ENCODE measurements at places on chromosomes 5 and 9. TPM values are rescaled to one million over a fixed set of nuclear protein-coding genes. Genes with fewer than 3 reads are reported as not detected.

GRCh38 chr9:70859694-70860093, 261.7 kb downstream of the TRPM3 start:
- DNase-seq: no peak

Gene CDH9
- polyA plus RNA-seq: 21.8 TPM

DNA sequence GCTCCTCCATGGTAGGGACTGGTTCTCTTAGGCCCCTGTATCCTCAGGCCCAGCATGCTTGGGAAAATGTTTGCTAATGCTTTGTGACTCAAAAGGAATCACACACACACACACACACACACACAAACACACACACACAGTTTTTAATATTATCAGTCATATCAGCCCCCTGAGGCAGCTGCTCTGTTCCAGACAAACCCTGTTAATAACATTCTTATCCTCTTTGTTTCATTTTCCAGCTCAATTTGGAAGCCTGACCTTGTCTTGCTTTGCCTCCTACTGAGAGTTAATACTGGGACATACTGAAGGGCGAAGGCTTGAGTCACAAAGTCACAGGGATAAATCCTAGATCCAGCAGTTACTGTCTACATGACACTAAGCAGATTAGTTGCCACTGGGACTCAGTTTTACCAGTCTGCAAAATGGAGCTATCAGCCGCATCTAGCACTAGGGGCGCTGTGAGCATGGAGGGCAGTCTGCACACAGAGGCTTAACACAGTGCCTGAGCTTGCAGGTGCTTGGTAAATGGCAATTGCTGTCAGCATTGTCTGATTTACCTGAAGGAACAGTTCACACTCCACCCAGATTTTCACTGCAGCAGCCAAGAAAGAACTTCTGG, 37.1 kb upstream of the KCNMB1 start:
- no peak for DNase-seq

Gene ROR2
- 17.1 TPM for polyA plus RNA-seq

Gene GFI1B
- 0.52 TPM for polyA plus RNA-seq

Gene ACTBL2
- not detected for polyA plus RNA-seq

GRCh38 chr9:30289435-30289834, 2095.0 kb upstream of the ACO1 start:
- no peak for DNase-seq

GRCh38 chr9:74691058-74691457, 193.9 kb downstream of the RORB start:
- no peak for DNase-seq

GRCh38 chr5:119789406-119790117, 160.2 kb downstream of the FAM170A start:
- no peak for DNase-seq

DNA sequence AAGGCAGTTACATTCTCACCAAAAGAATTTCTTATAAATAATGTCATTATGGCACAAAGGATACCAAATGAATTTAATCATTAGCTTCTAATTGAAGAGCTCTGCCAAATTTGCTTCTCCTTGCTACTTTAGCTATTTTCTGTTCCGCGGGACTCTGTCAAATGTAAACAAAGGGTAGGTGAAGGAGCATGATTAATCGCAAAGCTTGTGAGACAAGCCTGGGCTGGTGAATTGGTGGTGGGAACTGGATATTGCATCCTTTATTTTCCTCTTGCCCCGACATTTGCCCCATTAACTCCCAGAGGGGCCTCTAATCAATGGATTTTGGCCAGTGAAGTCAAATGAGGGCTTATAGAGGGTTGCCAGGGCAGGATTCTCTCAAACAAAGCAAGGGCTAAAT, 234.2 kb upstream of the RFX3 start:
- peak; percentile 21 for DNase-seq

GRCh38 chr5:119452373-119453039, at the start of gene HSD17B4:
Gene HSD17B4, plus strand, starts transcription at chr5:119452497. Its CDS starts 79 bp downstream, at chr5:119452576.
- DNase-seq: peak; percentile 90

DNA sequence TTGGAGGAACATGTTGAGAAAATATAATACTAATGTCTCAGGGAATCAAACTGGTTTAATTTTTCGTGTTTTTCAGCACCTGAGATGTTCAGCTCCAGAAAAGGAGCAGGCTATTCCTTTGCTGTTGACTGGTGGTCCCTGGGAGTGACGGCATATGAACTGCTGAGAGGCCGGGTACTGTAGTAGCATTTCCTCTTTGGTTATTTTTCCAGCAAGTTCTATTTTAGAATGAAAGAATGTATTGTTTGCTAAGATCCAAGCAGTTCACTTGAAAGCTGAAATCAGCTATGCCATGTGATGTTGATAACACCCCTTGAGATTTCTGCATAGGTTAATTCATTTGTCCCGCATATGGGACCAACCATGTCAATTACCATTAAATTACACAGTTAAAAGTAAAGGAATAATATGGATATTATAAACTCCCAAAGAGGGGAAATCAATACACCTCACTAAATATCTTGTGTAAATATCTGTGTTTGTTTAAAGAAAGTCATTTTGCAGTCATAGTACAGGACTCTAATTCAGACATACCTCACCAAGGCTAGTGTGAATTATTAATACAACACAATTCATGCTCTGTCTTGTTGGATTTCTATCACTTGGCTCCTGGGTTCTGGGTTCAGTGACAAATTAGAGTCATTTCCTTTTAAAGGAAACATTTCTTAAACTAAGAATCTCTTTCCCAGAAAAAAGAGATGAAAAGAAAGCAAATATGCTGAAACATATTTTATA, 126.8 kb downstream of the STK32A start:
- DNase-seq: no peak

Gene ADAMTS12
- 18.3 TPM for polyA plus RNA-seq

- DNase-seq: no peak
These were observed 28.1 kb downstream of the TTC23L start for GRCh38 chr5:34866989-34867471.

DNA sequence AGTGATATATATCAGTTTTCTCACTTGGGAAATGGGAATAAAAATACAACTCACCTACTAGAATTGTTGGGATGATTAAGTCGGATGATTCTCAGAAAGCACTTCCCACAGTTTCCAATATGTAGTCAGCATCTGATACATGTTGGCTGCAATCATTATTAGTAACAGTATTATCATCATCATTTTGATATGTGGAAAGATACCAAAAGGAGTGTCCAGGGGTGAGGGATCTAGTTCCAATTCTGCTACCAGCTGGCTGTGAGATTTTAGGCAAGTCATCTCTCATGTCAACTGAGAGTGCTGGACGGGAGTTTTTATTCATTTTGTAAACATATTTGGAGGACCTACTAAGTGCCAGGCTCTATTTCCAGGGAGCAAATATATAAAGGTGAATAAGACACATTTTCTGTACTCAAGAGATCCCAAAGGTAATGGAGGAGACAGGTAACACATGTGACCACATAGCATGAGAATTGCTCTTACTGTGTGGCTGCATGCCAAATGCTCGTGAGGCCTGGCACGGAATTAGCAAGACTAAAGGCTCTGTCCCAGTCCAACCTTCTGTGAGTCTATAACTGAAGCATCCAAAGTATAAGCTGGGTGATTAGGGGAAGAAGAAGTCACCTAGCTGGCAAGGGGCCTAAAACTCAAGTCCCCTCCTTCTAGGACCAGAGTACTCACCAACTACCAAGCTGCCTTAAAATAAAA, 83.0 kb downstream of the GRIA1 start:
- DNase-seq: no peak

DNA sequence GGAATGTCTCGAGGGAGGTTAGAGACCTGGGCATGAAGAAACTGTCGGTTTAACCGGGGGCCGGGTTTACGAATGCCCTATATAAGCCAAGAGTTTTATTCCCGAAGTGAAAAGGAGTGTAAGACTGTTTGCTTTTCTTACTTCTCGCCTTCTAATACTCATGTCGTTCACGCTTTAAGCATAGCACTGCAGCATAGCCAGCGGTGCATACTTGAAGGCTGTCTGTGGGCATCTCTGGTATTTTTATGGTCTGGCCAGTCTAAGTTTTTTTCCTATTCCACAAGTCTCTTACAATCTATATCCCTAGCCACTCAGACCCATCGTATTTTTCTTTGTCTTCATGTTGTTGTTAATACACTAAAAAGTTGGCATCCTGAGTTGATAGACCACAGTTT, 1.2 kb downstream of the UHRF2 start:
- DNase-seq: no peak

GRCh38 chr9:95089257-95090022, 228.1 kb downstream of the FANCC start:
- DNase-seq: no peak

GRCh38 chr5:15612915-15613635, 113.1 kb downstream of the FBXL7 start:
- no peak for DNase-seq

DNA sequence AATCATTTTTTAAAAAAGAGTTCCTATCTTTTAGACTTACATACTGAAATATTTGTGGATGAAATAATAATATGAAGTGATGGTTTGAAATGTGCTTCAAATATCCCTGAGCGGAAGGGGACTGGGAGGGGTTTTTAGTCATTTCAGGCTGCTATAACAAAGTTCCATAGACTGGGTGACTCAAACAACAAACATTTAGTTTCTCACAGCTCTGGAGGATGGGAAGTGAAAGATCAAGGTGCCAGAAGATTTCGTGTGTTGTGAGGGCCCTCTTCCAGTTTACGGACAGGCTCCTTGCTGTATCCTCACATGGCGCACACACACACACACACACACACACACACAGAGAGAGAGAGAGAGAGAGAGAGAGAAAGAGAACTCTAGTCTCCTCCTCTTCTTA, 27.1 kb upstream of the TEX10 start:
- no peak for DNase-seq

DNA sequence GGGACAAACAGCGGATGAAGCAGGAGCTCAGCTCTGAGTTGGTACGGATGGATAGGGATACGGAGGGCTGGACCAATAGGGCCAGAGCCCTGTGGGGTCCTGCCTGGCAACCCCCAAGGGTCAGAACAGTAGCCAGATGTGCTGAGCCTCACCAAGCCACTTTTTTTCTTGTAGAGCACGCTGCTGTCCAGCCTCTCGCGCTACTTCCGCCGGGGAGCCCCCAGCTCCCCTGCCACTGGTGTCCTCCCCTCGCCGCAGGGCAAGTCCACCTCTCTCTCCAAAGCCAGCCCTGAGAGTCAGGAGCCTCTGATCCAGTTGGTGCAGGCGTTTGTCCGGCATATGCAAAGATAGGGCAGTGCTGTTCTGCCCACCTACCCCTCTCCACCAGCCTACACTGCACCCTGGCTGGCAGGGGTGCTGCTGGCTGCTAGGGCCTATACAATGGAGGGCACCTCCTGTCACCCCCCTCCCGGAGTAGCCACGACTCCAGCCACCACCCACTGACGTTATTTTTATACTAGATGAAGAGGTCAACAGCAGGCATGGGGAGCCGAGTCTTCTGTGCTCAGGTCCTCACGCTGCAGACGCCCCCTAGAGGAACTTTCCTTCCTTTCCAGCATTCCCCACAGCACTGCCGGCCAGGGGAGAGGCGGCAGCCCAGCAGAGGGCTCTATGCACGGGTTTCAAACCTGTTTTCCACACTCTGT, 21.6 kb downstream of the SH3GLB2 start:
- peak; percentile 67 for DNase-seq

DNA sequence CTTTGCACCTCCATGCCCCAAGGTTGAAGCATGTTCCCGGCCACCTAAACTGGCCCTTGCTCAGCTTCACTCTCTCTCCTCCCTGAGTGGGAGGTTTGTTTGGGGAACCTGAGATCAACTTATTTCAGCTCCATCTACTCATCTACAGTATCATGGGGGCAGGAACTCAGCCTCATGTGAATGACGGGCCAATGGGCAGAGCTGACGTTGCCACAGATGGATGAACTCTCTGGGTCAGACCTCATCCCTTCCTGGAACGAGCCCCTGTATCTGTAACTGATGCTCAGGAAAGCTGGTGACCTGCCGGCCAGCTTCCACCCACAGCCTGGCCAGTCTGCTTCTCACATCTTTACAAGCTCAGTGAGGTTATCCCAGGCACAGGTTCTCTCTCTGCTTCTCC, 369.6 kb downstream of the IRX2 start:
- peak; percentile 50 for DNase-seq

DNA sequence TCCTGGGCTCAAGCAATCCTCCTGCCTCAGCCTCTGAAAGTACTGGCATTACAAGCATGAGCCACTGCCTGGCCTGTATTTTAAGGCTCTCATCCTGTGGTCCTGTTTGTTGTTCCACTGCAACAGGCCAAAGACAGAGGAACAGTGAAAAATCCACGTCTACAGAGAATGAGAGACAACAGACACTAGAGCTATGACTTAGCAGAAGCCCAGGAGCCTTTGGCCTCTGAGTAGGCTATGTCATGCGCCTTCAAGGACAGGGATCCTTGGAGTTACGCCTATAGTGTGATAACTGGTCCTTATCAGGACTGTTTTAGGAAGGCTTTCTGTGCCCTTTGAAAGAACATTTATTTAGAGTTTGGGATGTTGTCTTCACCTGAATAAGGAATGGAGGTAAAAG, 10.5 kb downstream of the POC5 start:
- no peak for DNase-seq

DNA sequence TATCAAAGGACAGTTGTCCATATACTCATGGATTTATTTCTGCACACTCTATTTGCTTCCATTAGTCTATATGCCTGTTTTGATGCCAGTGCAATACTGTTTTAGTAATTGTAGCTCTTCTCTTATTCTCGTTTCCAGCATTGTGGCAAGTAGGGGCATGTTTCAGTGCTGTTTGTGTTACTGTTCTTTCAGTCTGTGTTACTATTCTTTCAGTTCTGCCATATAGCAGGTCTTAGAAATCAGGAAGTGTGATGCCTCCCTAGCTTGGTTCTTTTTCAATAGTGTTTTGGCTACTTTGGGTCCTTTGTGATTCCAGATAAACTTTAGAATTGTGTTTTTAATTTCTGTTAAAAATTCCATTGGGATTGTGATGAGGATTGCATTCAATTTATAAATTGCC, 180.5 kb upstream of the PTPRD start:
- DNase-seq: no peak

- DNase-seq: no peak
These were observed 483.5 kb upstream of the TNC start for GRCh38 chr9:115601434-115601833.

DNA sequence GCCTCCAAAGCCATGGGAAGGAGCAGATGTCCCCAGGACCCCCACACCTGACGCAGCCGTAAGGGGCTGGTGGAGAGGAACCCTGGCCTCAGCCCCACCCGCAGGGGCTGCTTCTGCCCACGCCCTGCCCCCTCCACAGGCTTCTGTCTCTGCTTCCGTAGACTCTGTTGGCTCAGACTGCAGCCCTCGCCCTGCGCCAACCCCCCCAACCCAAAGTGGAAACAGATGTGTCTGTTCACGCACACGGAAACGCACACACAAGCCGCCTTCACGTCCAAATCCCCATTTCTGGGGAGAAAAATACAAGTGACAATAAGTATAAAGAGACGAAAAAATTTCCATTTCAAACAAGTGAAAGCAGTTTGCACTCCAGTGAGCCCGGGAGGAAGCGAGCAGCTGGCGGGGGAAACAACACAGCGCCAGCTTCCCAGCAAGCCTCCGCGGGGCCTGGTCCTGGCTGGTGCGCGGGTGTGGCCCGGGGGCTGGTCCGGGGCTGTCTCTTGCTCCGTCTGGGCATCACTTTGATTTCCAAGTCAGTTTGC, 32.6 kb upstream of the RXRA start:
- DNase-seq: no peak

GRCh38 chr9:80320916-80321315, 749.2 kb downstream of the TLE4 start:
- no peak for DNase-seq

- DNase-seq: no peak
These were observed 161.2 kb downstream of the ZNF462 start for GRCh38 chr9:107024193-107024592.
